HL-60 (cell line): ENCODE measurements at places on chromosomes 16 and 17.
A peak's percentile ranks its signal among the peaks of the same experiment; 100 is the strongest.

DNA sequence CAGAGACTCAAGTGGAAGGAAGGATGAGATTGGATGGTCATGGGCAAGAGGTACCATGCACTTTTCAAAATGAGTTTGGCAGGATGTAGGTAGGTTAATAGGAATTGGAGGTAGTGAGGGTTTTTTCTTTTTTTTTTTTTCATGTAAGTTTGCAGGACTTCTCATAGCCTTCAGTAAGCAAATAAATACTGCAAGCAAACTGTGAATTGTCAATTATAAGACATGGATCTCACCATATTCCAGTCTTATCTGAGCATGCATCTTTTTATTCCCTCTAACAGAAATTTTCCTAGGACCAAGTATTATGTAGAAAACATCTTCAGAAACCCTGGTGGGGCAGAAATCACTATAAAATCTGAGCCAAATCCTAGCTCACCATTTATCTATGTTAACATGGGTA lies 584.6 kb upstream of the CDH5 start:
- DNase-seq, result no peak

DNA sequence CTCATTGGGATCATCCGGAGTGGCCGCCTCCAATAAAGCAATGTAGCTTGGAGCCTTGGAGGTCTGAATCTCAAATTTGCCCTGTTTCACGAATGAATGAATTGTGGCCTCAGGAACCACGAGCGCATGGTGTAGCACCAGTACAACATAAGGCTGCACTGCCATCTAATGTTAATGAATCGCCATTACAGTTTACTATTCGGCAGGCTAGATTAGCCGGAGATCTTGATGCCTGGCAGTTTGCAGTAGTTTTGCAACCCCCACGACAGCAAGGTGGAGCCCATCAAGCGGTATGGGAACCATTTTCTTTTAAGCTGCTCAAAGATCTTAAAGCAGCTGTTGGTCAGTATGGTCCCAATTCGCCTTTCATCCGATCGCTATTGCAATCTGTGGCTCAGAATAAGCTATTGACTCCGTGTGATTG lies 18.8 kb downstream of the ALOX15B start:
- no peak for DNase-seq

GRCh38 chr17:66444031-66444430 lies 141.6 kb downstream of the PRKCA start:
- DNase-seq, result no peak

GRCh38 chr16:11698271-11698689 lies 30.0 kb downstream of the SNN start:
- DNase-seq, result no peak

DNA sequence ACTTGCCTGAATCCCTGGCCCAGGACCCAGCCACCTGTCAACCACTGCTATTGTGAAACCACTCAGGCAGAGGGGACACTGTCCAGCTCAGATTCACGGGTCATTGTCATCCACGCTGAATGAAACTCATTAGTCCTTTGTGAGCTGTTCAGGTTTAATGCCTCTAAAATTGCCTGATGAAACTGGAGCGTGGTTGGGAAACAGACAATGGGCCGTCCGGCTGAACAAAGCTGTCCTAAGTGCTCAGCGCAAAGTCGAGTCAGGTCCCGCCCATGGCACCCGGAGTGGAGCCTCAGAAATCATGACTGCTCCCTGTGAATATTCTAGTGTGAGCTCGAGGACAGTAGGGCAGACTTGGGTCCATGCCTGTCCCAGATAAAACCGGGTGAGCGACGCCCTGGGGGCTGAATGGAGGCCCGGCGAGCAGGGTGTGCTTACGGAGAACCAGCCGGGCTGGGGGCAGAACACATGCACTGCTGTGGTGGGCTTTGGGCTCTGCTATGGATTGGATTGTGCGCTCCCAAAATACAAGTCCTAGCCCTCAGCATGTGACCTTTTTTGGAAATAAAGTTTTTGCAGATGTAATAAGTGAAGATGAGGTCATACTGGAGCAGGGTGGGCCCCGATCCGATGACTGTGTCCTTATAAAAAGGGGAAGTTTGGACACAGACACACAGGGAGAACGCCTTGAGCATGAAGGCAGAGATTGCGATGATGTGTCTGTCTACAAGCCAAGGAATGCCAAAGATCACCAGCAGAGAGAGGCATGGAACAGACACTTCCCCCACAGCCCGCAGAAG lies 12.9 kb upstream of the CMIP start:
- DNase-seq, result peak; percentile 42

DNA sequence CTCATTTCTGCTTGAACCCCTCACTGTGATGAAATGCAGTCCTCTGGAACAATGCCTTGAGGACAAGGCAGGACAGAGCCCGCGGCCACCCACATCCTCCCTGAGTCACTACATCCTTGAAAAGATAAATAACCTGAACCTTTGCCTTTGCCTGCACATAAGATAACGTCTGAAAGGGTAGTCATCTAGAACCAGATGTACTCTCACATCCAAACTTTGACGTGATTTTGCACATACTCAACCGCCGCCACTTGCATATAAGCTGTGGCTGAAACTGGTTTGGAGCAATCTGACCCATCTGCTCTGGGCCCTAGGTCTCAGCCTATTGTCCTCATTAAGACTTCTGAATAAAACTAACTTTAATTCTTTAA lies 252.1 kb downstream of the PHKB start:
- DNase-seq, result no peak

- no peak for DNase-seq
Measured at GRCh38 chr17:16915752-16916556, 56.0 kb downstream of the TNFRSF13B start.

- DNase-seq, result no peak
Measured at GRCh38 chr17:80996422-80997305, 5.0 kb downstream of the CHMP6 start.

GRCh38 chr17:61619493-61619892 lies 28.5 kb upstream of the NACA2 start:
- DNase-seq, result no peak

GRCh38 chr16:47779201-47780016 lies 318.3 kb downstream of the PHKB start:
- no peak for DNase-seq

DNA sequence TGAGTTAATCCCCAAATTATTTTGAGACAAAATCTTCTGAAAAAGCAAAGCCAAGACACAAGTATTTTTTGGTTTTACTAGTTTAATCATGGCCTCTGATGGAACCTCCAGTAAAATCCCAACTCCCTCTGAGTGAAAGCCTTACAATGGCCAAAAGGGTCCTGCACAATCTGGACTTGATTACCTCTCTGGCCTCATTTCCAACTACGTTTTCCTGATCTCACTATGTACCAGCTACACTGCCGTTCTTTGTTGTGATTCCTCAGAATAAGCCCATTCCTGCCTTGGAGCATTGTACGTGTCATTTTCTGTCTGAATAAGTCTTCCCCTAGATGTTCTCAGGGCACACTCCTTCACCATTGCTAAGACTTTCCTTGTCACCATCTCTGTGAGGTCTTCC lies 37.3 kb downstream of the SPOP start:
- DNase-seq, result no peak

GRCh38 chr17:7992516-7992915 lies 9.9 kb upstream of the GUCY2D start:
- DNase-seq, result no peak

DNA sequence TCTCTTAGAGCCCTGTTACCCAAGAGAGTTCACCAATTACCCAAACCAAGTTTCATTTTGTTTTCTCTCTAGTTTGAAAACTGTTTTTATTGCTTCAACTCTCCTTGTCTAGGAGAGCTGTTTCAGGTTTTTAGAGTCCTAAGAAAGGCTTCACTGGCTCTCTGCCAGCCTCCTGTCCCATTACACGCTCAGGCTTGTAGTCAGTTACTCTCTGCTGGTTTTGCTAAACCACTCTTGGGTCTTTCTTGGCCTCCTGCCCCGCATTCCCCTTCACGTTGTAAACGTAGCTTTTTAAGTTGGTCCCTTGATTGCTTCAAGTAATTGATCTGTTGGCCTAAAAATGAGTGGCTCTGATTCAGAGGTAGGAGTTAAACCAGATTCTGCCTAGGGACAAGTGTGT lies 529.1 kb downstream of the MAF start:
- no peak for DNase-seq

- DNase-seq, result peak; percentile 18
Measured at GRCh38 chr17:16353317-16354174, at the start of gene CENPV. TSS of gene CENPV (minus strand) at chr17:16353469. CDS start at chr17:16353436, 33 bp downstream.

DNA sequence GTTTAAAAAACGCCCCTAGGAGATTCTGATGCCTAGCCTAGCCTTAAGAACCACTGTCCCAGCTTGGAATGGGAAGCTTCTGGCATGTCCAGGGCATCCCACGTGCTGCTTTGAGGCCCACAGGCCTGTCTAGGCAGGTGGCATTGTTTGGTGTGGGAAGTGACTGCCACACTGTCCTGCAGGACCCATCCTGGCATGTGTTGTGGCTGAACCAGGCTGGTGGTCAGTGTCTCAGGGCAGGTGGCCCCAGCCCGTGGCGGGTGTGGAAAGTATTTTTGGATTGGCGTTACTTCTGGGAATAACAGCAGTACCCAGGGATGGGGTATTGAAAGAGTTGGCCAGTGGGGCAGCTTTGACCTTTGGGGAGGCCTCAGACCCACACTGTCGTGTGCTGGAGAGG lies 27.9 kb downstream of the PGS1 start:
- no peak for DNase-seq

GRCh38 chr17:38667099-38667786 lies 7.5 kb downstream of the EPOP start:
- DNase-seq, result no peak

GRCh38 chr17:6413065-6413464 lies 21.9 kb downstream of the AIPL1 start:
- DNase-seq, result peak; percentile 2

GRCh38 chr16:89004209-89004831 lies 27.3 kb upstream of the CBFA2T3 start:
- DNase-seq, result peak; percentile 13

- DNase-seq, result no peak
Measured at GRCh38 chr17:65656390-65657250, 95.2 kb upstream of the AXIN2 start.

- peak; percentile 66 for DNase-seq
Measured at GRCh38 chr17:76383546-76384221, 725 bp upstream of the SPHK1 start.

- DNase-seq, result no peak
Measured at GRCh38 chr16:69324013-69324531, 6.3 kb downstream of the PDF start.

DNA sequence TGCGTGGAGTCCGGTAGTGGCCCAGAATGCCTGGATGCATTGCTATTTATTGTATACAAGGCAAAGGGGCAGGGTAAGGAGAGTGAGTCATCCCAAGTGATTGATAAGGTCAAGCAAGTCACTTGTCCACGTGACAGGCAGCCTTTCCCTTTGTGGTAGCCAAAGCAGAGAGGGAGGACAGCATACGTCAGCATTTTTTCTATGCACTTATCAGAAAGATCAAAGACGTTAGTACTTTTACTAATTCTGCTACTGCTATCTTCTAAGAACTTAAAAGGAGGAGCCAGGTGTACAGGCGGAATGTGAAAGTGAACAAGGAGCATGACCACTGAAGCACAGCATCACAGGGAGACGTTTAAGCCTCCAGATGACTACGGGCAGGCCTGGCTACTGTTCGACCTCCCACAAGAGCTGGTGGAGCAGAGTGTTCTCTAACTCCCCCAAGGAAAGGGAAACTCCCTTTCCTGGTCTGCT lies 47.9 kb upstream of the ARL4D start:
- no peak for DNase-seq

- DNase-seq, result peak; percentile 50
Measured at GRCh38 chr17:32341141-32341856, 674 bp downstream of the C17orf75 start.

DNA sequence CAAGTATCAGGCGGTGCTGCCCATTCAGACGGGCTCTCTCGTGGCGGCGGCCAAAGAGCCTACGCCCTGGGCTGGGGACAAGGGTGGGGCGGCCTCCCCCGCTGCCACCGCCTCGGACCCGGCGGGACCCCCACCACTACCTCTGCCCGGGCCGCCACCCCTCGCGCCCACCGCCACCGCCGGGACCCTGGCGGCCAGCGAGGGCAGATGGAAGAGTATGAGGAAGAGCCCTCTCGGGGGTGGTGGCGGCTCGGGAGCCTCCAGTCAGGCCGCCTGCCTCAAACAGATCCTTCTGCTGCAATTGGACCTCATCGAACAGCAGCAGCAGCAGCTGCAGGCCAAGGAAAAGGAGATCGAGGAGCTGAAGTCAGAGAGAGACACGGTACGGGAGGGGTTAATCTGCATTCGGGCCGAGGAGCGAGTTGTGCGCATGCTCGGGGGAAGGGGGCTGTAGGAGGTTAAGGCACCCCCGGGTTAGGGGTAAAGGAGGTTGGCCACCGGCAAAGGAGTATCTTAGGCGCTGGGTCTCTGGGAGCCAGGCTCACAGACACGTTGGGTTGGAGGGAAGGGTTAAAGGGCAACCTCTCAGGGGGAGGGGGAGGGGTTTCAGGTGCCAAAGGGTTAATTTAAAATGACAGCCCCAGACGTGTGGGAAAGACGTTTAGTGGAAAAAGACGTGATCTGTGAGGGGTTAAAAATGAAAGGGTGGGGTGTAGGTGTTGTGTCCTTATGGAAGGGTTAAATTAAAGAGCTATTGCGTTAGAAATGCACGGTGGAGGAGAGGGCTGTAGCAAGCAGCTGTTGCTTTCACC lies 1.4 kb downstream of the MSL1 start:
- no peak for DNase-seq

GRCh38 chr17:12510535-12510934 lies 155.2 kb upstream of the MYOCD start:
- no peak for DNase-seq

DNA sequence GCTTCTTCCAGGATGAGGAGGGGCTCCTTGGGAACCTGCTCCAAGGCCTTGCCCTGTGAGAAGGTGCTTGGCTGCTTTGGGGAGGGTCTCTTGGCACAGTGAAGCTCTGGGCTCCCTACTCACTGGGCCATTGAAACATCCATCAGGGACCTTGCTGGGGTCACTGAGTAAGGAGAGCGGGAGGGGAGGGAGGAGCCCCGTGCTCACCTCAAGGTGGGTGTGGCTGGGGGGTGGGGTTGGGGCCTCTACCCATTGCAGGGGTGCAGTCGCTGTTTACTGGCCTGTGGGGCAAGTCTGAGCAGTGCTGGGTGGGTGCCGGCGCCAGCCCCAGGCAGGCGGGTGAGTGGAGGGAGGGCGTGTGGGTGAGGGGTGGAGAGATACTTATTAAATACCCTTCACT lies 9.9 kb downstream of the TNS4 start:
- no peak for DNase-seq
